ENCODE measurements at places on chromosomes 16 and 17.
A peak's percentile ranks its signal among the peaks of the same experiment; 100 is the strongest.

GRCh38 chr17:40524243-40524965 lies 23.0 kb upstream of the TNS4 start:
- no peak overlapping the region for H3K27ac ChIP-seq
- H3K4me3 ChIP-seq: no peak overlapping the region
- H3K36me3 ChIP-seq: peaks cover 14% of the 10 kb centered on the region
- H3K27me3 ChIP-seq: no peaks in the 10 kb centered on the region

- no peaks in the 10 kb centered on the region for H3K36me3 ChIP-seq
- no peak for DNase-seq
- H3K4me3 ChIP-seq: no peak overlapping the region
- no peaks in the 10 kb centered on the region for H3K27me3 ChIP-seq
- peak overlapping the region; percentile 69 for H3K27ac ChIP-seq
- peaks cover 14% of the 10 kb centered on the region for H3K4me1 ChIP-seq
Measured at GRCh38 chr16:1775846-1776671, 3.1 kb upstream of the MRPS34 start.

- no peak overlapping the region for H3K4me3 ChIP-seq
- no peaks in the 10 kb centered on the region for H3K36me3 ChIP-seq
- H3K4me1 ChIP-seq: peaks cover 16% of the 10 kb centered on the region
- no peak for DNase-seq
- peaks cover 24% of the 10 kb centered on the region for H3K27me3 ChIP-seq
Measured at GRCh38 chr16:27199235-27199586, 4.1 kb upstream of the KDM8 start.

- H3K27me3 ChIP-seq: peaks cover 16% of the 10 kb centered on the region
- no peaks in the 10 kb centered on the region for H3K36me3 ChIP-seq
- no peak for DNase-seq
- H3K4me3 ChIP-seq: no peak overlapping the region
Measured at GRCh38 chr16:84678541-84678940, 21.3 kb upstream of the USP10 start.

DNA sequence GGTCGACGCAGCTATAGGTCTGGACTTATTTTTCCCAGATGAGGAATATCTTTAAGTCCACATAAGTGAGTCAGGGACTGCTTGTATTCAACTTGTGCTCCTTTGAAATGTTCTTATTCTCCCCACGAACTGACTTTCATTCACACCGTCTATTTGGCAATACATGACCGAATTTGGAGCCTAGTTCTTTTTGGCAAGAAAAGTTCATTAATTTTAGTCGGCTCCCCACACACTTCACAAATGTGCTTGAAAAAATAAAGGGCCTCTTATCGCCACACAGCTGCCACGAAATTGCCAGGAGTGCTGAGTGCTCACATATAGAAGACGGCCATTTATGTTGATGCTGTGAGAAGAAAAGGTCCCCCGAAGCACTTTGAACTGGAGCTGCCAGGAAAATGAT lies 152.6 kb downstream of the PRKCA start:
- DNase-seq: no peak
- H3K27me3 ChIP-seq: peaks cover 6% of the 10 kb centered on the region
- no peak overlapping the region for H3K4me3 ChIP-seq
- no peaks in the 10 kb centered on the region for H3K36me3 ChIP-seq

GRCh38 chr17:28046034-28046825 lies 3.8 kb downstream of the NLK start:
- no peak overlapping the region for H3K27ac ChIP-seq
- H3K4me3 ChIP-seq: peak overlapping the region; percentile 8
- no peaks in the 10 kb centered on the region for H3K27me3 ChIP-seq
- no peak for DNase-seq
- H3K36me3 ChIP-seq: peaks cover 17% of the 10 kb centered on the region

GRCh38 chr16:84618581-84619460 lies 943 bp upstream of the COTL1 start:
- peak overlapping the region; percentile 49 for H3K4me3 ChIP-seq
- H3K27me3 ChIP-seq: peaks cover 2% of the 10 kb centered on the region

DNA sequence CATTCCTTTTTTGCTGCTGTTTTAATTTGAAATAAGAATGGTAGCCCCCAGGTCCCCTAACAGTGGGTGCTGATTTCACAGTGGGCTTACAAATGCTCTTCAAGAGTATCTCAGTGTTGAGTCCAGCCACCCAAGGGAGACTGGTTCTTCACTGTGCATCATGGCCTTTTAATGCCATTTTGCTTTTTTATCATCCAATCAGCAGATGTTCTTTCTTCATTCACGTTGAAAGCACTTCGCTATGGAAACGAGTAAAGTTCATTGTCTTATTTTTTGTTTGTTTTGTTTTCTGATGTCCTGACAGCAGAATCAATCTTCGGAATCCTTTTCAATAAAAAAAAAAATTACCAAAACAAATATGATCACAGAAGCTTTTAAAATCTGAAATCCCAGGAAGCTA lies 429.0 kb downstream of the MAF start:
- no peak for DNase-seq
- H3K4me3 ChIP-seq: no peak overlapping the region
- H3K27ac ChIP-seq: no peak overlapping the region
- peaks cover 40% of the 10 kb centered on the region for H3K4me1 ChIP-seq

GRCh38 chr16:25014500-25015147 lies 545 bp downstream of the ARHGAP17 start:
- peak overlapping the region; percentile 97 for H3K4me3 ChIP-seq
- H3K27ac ChIP-seq: peak overlapping the region; percentile 97
- peaks cover 29% of the 10 kb centered on the region for H3K36me3 ChIP-seq
- H3K4me1 ChIP-seq: peaks cover 37% of the 10 kb centered on the region
- DNase-seq: peak; percentile 65

DNA sequence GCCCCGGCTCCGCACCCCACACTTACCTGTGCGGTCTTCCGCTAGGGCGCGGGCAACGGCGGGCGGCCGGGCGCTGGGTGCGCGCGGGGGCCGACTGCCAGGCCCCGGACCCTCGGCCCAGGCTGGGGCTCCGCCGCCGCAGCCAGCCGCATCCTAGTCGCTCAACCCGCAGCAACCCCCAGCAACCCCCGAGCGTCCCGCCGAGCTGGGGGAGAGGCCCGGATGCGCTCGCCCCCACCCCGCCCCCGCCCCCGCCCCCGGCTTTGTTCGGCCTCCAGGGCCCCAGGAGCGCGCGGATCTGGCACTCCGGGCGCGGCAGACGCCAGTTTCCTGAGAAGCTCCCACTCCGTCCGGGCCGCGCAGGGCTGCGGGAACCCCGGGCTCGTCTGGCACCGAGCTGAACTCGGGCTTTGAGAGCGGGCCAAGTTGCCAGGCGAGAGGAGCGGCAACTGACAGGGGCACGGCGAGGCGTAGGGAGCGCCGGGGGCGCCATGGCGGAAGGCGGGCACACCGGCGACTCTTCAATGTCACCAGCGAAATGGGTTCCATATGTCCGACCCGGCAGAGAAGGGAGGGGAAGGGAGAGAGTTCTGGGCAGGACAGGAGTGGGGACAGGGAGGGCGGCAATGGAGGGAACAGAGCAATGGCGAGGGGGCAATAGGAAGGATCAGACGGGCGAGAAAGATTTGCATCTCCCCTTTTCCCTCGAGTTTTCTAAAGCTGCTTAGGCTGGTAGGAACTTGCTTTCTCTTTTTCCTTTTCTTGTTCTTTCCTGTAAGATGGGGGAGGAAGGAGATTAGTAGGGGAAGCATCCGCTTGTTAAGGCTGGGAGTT lies 13.7 kb downstream of the HOXB4 start:
- no peak for DNase-seq
- peaks cover 34% of the 10 kb centered on the region for H3K36me3 ChIP-seq
- no peak overlapping the region for H3K27ac ChIP-seq
- peaks cover 4% of the 10 kb centered on the region for H3K27me3 ChIP-seq
- H3K4me1 ChIP-seq: peaks cover 46% of the 10 kb centered on the region

DNA sequence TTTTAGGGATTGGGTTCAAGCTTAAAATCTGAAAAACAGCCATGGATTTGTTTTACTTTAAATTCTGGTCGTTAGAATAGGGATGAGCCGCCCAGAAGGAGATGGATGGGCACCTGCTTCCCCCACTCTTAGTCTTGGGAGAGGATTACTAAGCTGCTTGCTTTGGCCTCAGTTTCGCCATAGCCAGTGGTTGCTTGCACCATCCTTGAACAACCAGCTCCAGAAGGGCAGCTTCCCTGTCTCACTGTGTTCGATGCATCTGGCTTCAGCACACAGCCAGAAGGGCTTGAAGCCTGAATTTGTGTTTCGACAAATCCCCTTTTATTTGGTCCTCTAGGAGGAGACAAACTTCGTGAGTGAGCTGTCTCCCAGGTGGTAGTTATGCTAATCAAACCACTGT lies 7.1 kb downstream of the CYB5D2 start:
- no peak for DNase-seq
- no peak overlapping the region for H3K4me3 ChIP-seq
- peaks cover 7% of the 10 kb centered on the region for H3K36me3 ChIP-seq
- H3K27me3 ChIP-seq: peaks cover 10% of the 10 kb centered on the region
- H3K4me1 ChIP-seq: peaks cover 14% of the 10 kb centered on the region
- no peak overlapping the region for H3K27ac ChIP-seq

DNA sequence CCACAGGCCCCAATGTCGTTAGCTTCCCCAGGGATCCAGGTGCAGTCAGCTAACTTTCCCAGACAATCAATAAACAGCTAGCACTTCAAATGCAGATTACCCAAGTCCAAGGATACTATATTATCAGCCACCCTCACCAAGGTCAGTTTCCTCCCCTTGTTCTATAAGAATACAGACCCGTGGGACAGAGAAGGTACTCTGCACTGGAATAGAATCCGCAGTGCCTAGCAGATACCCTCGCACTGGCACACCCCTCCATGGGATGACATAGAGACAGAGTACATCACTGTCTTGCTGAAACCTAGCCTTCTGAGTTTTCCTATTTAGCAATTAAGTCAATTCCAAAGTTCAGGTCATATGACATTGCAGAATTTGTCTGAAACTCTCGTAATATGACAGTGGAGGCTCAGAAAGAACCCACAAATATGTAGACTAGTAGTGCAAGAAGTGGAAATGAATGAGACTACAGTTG lies 40.0 kb upstream of the ABCA10 start:
- H3K4me3 ChIP-seq: no peak overlapping the region
- no peak for DNase-seq
- H3K27ac ChIP-seq: no peak overlapping the region
- H3K27me3 ChIP-seq: no peaks in the 10 kb centered on the region
- no peaks in the 10 kb centered on the region for H3K36me3 ChIP-seq

- peaks cover 8% of the 10 kb centered on the region for H3K27me3 ChIP-seq
- no peak overlapping the region for H3K27ac ChIP-seq
- H3K36me3 ChIP-seq: peaks cover 49% of the 10 kb centered on the region
- H3K4me3 ChIP-seq: no peak overlapping the region
- peaks cover 54% of the 10 kb centered on the region for H3K4me1 ChIP-seq
- no peak for DNase-seq
Measured at GRCh38 chr17:43344685-43345084, 54.1 kb upstream of the ARL4D start.

DNA sequence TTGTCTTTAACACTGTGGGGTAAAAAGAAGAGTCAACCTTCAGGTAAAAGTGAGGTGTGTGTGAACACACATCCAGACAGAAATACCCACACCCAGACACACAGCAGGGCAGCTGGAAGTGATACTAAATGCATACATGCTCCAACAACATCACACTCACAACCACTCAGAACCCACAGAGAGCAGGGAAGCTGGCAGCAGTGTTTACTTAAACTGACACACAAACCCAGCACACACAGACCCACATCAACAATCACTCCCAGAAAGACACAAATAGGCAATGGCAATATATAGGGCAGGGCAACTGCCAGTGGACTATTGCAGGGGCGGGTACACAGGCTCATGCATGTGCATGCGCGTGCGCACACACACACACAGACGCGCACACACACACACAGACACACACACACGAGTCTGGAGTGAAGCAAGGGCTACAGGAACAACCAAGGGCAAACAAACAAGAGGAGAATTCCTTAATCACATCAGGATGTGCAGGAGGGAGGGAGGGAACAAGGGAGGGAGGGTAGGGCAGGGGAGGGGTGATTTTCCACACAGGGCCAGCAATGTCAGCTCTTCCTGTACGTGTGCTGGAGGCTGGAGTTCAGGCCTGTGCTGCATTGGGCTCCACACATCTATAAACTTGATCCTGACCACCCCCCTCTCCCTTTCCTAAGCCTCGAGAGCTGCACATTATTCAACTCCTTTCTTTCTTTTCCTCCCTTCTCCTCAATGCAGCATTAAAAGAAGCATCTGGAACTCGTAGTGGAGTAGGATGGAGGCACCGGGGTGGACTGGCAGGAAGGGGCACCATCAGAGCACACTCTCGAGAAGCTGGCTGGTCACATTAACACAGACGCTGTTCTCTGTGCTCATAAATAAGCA lies 30.1 kb downstream of the HIC1 start:
- H3K4me1 ChIP-seq: peaks cover 63% of the 10 kb centered on the region
- peak overlapping the region; percentile 96 for H3K27ac ChIP-seq
- peaks cover 26% of the 10 kb centered on the region for H3K36me3 ChIP-seq
- H3K27me3 ChIP-seq: no peaks in the 10 kb centered on the region
- DNase-seq: no peak
- no peak overlapping the region for H3K4me3 ChIP-seq

GRCh38 chr17:67336859-67337258 lies 29.5 kb downstream of the PSMD12 start:
- no peak overlapping the region for H3K4me3 ChIP-seq
- H3K27me3 ChIP-seq: peaks cover 6% of the 10 kb centered on the region
- DNase-seq: no peak
- H3K36me3 ChIP-seq: peaks cover 50% of the 10 kb centered on the region
- no peak overlapping the region for H3K27ac ChIP-seq

DNA sequence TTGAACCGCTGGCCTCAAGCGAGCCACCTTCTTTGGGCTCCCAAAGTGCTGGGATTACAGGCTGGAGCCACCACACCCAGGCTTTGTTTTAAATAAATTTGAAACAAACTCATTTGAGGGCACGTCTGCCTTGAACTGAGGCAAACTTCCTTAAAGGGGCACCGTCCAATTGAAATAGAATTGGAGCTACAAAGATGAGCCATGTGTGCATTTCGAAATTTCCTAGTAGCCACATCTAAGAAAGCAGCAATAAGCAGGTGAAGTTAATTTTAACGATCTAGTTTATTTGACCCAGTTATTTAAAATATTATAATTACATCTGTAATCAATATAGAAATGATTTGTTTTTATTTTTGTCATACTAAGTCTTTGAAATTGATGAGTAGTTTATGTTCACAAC lies 755 bp upstream of the C16orf89 start:
- no peaks in the 10 kb centered on the region for H3K36me3 ChIP-seq
- DNase-seq: no peak
- H3K27me3 ChIP-seq: peaks cover 9% of the 10 kb centered on the region
- H3K27ac ChIP-seq: no peak overlapping the region
- H3K4me3 ChIP-seq: no peak overlapping the region
- peaks cover 24% of the 10 kb centered on the region for H3K4me1 ChIP-seq

- DNase-seq: no peak
- H3K27me3 ChIP-seq: peaks cover 15% of the 10 kb centered on the region
- H3K4me1 ChIP-seq: peaks cover 5% of the 10 kb centered on the region
- peaks cover 7% of the 10 kb centered on the region for H3K36me3 ChIP-seq
- H3K27ac ChIP-seq: no peak overlapping the region
- no peak overlapping the region for H3K4me3 ChIP-seq
Measured at GRCh38 chr16:12296406-12296805, 319.9 kb downstream of the SNX29 start.

- peaks cover 38% of the 10 kb centered on the region for H3K4me1 ChIP-seq
- peak overlapping the region; percentile 93 for H3K27ac ChIP-seq
- no peaks in the 10 kb centered on the region for H3K27me3 ChIP-seq
Measured at GRCh38 chr16:526181-527014, 1.1 kb upstream of the CAPN15 start.

GRCh38 chr16:76450890-76451289 lies 173.7 kb downstream of the CNTNAP4 start:
- peaks cover 33% of the 10 kb centered on the region for H3K4me1 ChIP-seq
- H3K4me3 ChIP-seq: no peak overlapping the region
- H3K36me3 ChIP-seq: no peaks in the 10 kb centered on the region
- H3K27ac ChIP-seq: peak overlapping the region; percentile 64

- H3K36me3 ChIP-seq: no peaks in the 10 kb centered on the region
- H3K4me1 ChIP-seq: no peaks in the 10 kb centered on the region
- H3K4me3 ChIP-seq: no peak overlapping the region
Measured at GRCh38 chr16:17063201-17064139, 407.3 kb downstream of the XYLT1 start.
